Thymus (tissue), 14 donors: ENCODE measurements at places on chromosomes 7 and 10. TPM values are rescaled to one million over a fixed set of nuclear protein-coding genes. Genes with fewer than 3 reads are reported as not detected.

The TRIM4 gene
- 22.6 TPM for polyA plus RNA-seq

The REEP3 gene
- polyA plus RNA-seq: 11.2 TPM

The ANKRD30A gene
- 0.02 TPM for polyA plus RNA-seq

The SUN3 gene
- polyA plus RNA-seq: 1.3 TPM

The CCDC136 gene
- polyA plus RNA-seq: 13.7 TPM

The VWA2 gene
- 0.46 TPM for polyA plus RNA-seq

DNA sequence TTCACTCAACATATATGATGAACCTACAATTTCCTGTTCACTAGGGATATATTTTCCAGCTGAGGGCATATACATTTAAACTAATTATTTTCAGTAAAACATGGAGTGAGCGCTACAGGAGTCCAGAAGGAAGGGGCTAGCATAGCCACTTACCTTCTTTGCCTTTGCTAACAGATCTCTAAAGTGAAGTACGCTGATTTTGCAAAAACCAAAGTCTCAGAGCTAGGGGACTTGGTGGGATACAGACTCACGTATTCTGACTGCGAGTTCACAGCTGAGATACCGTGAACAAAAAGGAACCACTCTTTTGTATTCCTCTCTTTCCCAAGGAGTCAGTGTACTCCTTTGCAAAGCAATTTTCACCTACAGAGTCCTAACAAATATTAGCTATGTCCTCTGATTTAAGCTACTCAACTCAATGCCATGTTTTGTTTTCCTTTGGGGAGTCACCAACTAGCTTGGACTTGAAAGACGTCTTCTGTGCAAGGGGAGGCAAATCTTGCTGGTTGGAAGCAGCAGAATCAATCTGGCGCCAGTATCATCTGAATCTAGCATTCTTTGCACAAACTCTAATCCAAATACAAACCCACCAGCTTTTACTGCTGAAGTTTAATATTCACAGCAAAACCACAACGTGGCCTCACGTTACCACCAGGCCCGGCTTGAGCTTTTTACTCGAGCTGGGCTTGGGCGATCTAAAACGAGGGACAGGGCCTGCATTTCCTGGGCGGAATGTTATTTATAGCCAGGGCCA, 657 bp downstream of the CDNF start:
- no peak for DNase-seq

DNA sequence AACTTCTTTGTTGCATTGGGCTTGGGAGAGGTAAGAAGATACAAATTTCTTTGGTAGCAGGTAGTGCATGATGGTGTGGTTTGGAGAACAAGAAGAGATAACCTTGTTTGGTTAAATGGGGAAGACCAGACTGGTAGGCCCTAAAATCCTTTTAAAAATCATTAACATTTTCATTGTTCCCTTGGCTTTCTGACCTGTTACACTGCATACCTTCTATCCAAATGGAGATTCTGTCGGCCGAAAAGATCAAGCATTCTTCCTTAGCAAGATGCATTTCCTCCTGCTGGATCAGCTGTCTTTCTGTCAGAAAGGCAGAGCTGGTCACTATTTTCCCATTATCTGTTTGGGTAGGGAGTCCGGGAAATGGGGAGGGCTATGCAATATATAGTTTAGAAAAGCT, 33.7 kb downstream of the AGK start:
- DNase-seq: no peak

- no peak for DNase-seq
Measured at GRCh38 chr10:17062009-17062408, 67.6 kb downstream of the CUBN start.

- no peak for DNase-seq
Measured at GRCh38 chr10:117622471-117623184, 80.1 kb downstream of the EMX2 start.

- DNase-seq: no peak
Measured at GRCh38 chr7:32244806-32245345, 174.7 kb upstream of the PDE1C start.

DNA sequence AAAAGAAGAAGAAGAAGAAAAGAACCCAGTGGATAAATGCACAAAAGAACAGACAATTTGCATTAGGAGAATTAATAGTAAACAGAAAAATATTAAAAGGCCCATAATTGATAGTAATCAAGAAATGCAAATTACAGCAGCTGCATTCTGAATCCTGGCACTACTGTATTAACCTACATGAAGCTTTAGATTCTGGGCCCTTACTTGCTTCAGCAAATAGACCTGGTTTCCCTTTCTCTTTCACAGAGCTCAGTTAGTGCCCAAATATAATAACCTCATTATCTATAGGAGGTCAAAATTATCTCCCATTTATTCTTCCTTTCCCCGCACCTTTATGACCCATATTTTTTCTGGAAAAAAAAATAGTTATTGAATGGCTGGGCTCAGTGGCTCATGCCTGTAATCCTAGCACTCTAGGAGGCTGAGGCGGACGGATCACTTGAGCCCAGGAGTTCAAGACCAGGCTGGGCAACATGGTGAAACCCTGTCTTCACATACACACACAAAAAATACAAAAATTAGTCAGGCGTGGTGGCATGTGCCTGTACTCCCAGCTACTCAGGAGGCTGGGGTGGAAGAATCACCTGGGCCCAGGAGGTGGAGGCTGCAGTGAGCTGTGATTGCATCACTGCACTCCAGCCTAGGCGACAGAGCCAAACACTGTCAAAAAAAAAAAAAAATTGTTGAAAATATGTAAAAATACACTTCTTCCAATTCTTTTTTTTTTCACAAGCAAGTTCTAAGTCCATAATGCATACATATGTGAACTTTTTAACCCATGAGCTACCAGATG, 36.0 kb upstream of the PIK3AP1 start:
- no peak for DNase-seq

DNA sequence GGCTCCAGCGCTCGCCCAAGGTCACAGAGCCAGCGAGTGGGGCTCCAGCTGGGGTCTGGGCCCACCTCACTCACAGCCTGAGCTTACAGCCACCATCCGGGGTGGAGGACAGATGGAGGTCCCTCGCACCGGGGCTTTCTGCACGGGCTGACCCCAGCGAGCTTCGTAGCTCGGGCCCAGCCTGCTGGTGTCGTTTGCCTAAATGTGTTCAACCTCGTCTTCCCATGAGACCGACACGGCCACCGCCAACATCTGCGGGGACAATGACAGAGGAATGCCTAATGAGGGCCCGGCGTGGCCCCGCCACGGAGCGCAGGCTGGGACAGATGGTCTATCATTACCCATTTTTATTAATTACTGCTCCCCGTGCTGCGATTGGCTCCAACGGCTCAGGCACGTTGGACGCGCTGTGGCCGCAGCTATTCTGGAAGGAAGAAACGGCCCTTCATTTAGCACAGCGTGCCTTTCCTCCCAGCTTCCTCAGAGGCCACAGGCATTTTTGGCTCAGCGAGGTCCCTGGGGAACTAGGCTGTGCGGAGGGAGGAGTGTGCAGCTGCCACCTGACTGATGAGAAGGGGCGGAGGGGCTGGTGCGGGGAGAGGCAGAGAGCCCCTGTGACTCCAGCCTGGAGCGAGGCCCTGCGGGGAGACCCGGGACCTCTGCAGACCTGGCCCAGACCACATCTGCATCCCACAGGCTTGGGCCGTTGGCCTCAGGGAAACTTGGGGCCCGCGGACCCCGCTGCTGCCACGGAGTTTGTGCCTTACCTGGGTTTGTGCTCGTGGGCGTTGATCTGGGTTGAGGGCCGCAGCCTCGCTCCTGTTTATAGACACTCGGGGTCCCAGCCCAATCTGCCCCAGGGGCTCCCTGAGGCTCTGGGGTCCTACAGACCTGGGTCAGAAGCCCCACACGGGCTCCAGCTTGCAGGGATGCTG, 22.9 kb upstream of the ELFN1 start:
- DNase-seq: no peak

GRCh38 chr10:98370831-98371820, 43.9 kb downstream of the PYROXD2 start:
- no peak for DNase-seq

GRCh38 chr10:78981970-78982281, 86.8 kb upstream of the ZMIZ1 start:
- no peak for DNase-seq

DNA sequence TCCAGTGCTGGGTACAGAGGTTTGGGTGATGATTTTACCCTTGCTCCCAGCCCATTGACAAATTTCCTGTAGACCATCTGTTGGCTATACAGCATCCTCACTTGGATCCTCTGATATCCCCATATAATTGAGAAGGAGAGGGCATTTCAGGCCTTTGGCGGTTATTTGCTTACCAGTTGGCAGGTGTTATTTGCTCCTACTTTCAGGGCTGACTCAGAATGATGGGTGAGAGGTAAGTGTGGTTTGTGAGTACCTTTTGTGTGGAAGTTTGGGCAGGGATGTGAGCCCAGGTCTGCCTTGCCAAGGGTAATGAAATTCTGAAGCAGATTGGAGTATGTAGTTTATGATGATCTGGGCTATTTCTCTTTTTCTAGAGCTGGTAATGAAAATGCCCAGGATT, 93.6 kb downstream of the LRMDA start:
- no peak for DNase-seq

DNA sequence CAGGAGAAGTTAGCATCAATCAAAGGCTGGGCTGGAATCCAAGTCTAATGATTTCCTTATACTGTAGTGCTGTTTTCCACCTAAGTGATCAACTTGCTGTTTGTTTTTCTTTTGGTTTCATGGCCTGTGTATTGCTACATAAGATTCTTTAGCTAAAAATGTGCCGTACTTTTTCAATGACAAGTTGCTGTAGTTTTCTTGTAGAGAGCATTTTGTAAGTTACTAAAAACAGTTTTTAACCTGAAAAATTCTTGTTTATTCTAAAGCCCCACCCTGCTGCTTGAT, 1.3 kb downstream of the HELLS start:
- no peak for DNase-seq

- no peak for DNase-seq
Measured at GRCh38 chr10:1249142-1249920, 193.1 kb downstream of the WDR37 start.

DNA sequence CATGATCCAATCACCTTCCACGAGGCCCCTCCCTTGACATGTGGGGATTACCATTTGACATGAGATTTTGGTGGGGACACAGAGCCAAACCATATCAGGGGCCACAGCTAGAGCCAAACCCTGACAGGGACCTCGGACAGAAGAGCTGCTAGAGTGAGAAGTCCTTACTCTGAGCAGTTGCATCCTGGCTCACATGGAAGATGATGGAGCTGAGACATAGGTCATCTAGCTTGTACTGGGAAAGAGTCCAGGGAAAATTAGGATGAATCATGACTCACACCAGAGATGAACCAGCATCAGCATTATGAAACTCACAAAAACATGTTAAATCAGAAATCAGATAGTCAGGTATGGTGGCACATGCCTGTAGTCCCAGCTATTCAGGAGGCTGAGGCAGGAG, 12.8 kb upstream of the FMC1 start:
- DNase-seq: no peak

DNA sequence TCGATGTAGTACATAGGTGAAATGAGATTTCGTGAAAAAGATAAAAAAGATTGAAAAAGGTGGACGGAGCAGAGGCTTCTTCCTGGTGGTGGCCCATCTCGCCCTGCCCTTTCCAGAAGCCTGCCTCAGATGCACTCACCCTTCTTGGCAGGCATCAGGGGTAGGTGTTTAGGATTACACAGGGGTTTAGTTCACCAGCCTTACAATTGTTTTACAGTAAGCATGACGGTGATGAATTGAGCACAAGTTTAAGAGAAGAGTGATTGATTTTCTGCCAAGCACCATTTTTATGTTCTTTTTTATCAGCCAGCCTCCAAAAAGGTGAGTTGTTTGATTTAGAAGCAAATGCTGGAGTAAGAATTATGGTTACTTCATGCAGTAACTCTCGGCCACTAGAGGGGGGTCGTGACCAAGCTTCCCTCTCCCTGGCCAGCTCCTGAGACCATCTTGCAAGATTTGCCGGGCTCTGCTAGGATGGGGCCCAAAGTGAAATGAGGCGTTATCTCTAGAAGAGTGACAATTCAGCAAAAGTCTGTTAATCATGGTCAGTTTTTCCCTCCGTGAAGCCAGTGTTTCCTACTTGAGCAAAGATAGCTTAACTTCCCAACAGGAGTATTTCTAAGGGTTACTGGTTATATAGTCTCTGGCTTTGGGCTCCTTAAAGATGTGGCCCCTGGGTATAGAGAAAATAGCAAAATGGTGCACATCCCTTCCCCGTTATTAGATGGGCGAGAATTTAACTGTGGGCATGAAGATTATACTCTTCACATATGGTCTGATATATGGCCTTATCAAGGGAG, 228.8 kb downstream of the BMPER start:
- DNase-seq: no peak

DNA sequence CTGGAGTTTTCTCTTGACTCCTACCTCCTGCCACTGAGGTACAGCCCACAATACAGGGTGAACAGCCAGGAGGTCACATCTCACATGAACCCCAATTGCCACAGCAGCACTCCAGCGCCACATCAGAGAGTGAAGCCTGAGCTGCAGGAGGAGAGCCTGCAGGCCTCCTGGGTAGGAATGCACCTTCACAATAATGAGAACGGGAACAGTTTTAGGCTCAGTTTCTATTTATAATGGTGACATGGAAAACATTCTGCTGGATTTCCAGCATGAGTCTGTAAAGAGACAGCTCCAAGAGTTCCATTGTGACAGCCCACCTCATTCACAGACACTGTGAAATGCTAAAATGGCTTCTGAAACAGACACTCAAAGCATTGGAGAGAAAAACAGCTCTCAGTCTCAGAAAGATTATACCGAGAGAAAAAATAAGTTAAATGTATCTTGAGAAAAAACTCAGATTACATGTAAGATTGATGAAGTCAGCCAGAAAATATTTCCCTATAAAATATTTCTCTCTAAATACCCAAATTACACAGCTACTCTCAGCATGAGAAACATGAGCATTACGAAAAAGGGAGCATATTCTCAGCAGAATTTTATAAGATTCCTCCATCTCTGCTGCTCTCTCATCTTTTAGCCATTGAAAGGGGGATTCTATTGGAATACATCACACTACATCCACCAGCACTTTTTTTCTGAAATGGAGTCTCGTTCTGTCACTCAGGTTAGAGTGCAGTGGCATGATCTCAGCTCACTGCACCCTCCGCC, 11.3 kb downstream of the ZNF680 start:
- no peak for DNase-seq

- no peak for DNase-seq
Measured at GRCh38 chr7:88452646-88453045, 146.0 kb upstream of the STEAP4 start.

- no peak for DNase-seq
Measured at GRCh38 chr10:121501796-121502195, 96.4 kb downstream of the FGFR2 start.

DNA sequence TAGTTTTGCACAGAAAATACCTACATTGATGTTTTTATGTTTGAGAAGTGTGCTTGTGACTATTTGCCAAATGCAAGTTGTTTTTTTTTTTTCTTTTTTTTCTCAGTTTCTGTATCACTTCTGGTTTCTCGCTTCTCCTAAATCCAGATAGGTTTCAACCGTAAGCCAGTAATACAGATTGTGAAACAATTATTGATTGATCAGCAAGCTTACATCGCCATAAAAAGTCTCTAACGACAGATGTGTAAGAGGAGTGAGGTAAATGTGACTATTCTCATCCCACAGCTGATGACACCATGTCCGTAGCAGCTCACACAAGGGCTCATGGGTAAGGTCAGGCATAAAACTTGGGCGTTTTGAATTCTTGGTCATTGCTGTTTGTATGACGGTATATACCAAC, 202.8 kb upstream of the AKR1E2 start:
- DNase-seq: no peak
